AG09309 (cell line): ENCODE measurements at places on chromosomes 2 and 18.

DNA sequence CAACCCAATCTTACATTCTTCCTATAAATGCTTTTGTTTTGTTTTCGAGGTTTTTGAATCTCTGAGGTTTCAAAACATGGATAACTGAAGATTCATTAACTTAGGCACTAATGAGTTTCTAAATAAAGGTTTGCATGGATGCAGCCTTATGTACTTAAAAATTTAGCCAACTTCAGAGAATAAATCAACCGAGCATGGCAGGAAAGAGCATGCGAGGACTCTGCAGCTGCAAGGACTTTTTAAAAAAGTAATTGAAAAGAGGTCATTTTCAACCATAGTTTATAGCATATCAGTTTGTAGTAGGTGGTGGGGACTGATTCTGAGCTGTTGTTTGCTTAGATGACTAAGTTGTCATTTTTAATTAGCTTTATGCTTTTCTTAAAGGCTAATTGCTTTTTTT lies 567.0 kb upstream of the ZEB2 start:
- no peak for DNase-seq

- DNase-seq: no peak
Measured at GRCh38 chr18:49443837-49444236, 16.6 kb downstream of the DYM start.

DNA sequence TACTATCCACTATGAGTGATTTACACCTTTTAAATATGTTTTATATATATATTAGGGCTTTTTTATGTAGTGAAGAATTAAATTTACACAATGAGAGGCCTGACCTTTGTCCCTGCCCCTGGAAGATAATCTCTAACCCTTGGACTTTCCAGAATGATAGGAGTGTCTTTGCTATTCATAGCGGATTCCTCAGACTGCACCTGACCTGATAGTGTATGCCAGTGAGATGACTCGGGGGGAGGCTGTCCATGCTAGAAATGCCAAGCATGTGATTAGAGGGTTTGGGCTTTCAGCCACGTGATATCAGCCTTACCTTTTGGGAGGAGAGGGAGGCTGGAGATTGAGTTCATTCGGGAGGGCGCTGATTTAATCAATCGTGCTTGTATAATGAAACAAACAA lies 44.1 kb upstream of the LHCGR start:
- DNase-seq: no peak

DNA sequence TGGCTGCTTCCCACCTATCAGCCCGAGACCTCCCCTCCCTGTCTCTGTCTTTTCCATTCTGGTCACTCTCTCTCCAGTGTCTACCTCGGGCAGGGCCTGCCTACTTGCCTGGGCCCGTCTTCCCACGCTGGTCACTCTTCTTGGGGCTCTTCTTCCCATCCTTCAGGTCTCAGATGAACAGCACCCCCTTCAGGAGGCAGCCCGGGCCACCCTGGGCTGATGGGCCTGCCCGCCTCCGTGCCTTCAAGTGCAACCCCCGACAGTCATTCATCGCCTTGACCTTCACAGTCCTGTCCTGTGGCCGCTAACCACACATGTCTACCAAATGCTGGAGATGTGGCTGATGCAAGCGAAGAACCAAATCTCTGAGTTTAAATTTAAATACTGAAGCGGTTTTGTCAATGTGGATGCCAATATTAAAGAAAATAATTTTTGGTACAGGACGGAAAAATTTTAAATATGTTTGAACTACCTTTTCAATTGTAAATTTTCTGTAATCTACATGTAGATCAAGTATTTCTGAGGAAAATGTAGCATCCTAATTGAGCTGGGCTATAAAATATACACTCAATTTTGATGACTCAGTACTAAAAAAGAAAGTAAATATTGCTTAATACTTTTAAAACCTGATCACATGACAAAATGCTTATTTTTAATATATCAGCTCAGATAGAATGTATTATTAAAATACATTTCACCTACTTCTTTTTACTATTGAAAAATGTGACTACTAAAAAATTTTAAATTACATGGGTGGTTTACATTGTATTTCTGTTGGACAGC lies 96.4 kb downstream of the LAMA1 start:
- DNase-seq: no peak

GRCh38 chr2:63053889-63054602 lies 3.4 kb downstream of the OTX1 start:
- no peak for DNase-seq

DNA sequence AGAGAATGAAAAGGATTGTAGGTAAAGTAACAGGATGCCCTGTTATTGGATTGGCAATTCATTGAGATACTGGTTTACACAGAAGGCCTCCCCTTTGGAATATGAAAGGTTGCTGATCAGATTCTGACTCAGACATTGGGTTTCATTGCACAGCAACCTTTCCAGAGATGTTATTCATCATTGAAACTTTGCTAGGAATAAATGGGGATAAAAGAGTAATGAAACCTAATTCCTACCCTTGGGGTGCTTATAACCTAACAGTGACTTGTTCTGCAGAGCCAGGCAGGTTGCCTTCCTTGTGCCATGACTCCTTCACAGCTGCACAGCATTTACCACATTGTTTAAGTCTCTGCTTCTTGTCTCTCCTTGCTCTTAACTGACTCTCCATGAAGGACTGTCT lies 5.0 kb downstream of the NAB1 start:
- no peak for DNase-seq

- no peak for DNase-seq
Measured at GRCh38 chr2:121925466-121925865, 170.0 kb downstream of the TSN start.

DNA sequence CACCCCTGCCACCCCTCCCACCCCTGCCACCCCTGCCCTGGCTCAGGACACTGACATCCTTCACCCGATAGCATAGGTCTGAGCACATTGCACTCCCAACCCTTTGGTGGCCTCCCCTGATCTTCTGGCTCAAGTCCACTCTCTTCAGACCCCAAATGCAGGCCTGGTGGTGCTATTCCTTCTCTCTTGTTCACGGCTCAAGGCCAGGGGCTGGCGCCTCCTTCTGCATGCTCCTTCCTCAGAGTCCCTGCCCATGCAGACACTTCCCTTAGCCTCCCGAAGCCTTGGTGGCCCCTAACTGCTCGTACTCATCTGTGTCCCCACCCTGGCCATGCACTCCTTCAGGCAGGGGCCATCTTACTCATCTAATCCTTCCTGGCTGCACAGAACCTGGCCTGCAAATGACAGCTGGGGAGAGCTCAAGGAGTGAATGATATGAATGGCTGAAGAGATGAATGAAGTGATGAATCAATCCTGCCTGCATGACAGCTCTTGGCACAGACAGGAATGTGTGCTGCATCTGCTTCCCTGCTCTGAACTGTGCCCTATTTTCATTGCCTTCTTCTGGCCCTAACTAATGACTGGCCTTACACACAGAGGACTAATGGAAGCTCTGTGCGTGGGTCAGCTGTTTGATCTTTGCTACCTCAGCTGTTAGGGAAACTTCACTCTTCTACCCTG lies 290.8 kb downstream of the DYSF start:
- no peak for DNase-seq

- no peak for DNase-seq
Measured at GRCh38 chr2:142742371-142743214, 134.9 kb upstream of the KYNU start.

- no peak for DNase-seq
Measured at GRCh38 chr2:176149939-176150583, 1.3 kb upstream of the HOXD4 start.

DNA sequence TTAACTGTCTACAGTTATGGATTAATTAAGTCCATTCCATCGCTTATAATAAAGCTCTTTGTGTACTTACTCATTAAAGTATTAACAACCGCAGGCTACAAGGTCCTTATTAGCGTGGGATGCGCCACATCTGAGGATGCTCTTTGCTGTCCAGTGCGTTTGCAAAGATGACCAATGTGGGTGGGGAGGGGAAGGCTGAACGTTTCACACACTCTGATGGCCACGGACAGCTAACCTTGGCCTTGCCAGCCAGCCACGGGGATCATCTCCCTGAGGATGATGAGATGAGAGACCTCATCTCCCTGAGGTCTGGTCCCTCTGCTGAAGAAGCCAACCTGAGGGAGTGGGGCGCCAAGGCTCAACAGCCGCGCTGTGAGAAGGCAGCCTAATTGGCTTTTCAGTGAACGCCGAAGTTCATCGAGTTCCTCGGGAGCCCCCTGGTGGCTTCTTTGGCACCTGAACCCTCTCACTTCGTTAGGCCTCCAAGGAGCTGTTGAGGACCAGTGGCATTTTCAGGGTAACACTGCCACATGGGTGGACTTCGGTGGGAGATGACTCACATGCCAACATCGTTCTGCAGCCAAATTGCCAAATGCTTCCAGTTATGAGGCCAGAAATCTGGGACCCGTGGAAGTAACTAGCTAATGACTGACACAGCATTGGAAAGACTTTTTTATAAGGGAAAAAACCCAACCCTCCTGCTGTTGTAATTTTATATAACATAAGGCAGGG lies 69.3 kb upstream of the SEC11C start:
- DNase-seq: peak; percentile 52

DNA sequence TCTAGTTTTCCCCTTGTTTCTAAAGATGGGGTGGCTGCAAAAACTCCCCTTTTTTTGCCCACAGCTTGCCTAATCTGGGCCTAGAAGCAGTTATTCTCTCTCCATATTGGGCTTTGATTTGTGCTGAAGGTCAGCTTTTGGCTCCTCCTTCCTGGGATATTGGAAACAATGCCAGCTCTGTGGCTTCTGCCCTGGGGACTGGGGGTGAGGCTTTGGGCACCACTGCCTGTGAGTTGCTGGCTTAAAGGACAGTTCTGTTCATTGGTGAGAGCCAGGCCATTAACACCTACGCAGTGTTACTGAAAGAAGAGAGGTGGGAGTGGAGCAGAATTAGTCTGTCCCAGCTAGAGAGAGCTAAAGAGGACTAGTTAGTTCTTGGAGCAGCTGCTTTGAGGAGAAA lies 4.3 kb downstream of the UBXN2A start:
- DNase-seq: no peak
